Bronchial epithelial cell (primary cell): ENCODE measurements at places on chromosomes 6 and 20.

DNA sequence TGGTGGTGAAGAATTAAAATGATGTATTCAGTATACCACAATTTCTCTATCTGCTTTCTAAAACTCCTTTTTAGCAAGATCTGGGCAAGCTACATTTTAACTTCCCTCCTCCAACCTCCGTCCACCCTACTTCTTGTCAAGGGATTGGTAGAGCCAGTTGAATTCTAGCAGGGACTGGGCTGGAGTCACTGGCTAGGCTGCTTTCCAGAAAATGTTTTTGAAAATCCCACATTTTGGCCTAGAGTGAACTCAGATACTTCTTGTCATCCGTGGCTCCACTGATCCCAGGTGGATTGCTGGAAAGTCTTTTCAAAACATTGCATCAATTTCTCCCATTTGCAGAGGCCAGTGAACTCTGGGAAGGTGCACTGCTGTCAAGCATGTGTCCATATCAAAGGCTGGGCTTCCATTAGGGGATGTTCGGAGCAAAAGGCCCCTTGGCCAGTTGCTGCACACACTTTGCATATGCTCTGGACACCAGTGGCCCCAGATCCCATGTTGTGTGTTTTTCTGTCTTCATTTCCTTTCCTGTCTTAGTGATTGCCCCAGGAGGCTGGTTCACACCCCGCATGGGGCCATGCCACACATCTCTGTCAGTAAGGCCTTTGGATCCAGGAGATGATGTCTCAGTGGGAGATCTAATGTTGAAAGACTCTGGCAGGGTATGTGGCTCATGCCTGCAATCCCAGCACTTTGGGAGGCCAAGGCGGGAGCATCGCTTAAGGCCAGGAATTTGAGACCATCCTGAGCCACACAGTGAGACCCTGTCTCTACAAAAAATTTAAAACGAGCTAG, 11.3 kb upstream of the KCNK16 start:
- DNase-seq, result no peak

DNA sequence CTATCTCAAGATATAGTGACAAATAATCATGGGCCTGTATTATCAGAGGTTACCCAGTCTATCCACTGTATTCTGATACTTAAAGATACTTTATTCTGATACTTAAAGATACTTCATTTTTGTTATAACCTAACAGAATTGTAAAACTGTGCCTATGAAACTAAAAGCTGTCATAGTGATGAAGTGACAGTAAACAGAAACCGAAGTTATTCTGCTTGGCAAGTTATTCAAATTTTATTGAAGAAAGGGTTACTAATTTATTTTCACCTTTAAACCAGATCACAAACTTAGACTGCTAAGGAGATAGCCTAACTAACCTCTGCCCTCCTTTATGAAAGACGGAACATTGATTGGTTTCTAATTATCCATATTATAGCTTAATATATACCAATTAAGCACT, 604.6 kb upstream of the IMPG1 start:
- DNase-seq, result no peak

- DNase-seq, result no peak
Measured at GRCh38 chr6:12114055-12114503, 102.0 kb downstream of the HIVEP1 start.

DNA sequence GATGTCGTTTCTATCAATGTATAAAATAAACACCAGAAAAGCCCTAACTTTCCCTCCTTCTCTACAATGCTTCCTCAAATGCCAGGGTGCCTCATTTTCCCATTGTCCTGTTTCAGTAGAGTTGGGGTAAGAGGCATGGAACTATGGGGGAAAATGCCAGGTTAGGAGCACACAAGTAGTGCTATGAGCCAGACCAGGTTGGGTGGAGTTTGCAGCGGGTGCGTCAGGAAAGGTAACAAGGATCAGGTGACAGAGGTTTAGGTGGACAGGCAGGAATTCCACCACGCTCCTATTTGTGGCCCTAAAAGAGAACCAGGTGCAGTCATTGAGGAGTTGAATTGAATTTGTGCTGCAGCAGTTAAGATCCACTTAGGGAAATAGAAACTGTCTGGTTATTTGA, 36.5 kb downstream of the SYTL3 start:
- DNase-seq, result peak; percentile 67

GRCh38 chr6:157967486-157967885, 14.2 kb upstream of the SYNJ2 start:
- DNase-seq, result no peak
